Left renal cortex interstitium (tissue), 4 donors: ENCODE measurements at places on chromosomes 5 and 9.

DNA sequence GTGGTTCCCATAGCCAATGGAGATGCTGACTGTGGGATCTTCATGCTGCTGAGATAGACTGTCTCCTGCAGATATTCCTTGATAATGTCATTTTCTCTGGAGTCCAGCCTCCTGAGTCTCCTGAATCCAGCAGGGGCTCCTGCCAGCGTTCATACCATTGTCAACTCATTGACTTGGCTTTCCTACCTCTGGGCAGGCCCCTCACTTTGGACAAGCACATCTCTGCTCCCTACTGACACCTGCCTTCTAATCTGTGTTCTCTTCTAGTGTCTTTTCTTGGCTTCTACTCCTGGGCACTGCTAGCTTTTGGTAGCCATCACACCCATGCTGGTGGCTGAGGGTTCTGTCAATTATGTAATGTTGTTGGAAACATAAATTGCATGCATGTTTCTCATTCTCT is 138.0 kb downstream of the ADCY2 start:
- no peak for DNase-seq

DNA sequence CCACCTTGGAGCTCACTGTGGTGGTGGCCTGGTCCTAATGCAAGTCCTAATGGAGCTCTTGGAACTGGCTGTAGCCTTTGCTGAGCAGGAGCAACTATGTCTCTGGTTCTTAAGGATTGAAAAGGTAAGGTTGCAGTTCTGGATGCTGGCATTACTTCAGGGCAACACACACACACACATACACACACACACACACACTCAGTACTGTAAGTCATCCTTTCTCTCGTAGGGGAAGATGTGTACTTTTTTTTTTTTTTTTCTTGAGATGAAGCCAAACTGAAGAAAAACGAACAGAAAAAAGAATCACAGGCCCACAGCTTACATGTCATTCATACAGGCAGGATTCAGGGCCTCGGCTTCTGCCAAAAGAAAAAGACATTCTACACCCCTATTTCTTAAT is 81.1 kb upstream of the RPS23 start:
- DNase-seq, result no peak

GRCh38 chr9:4022435-4023067 is 277.3 kb downstream of the GLIS3 start:
- DNase-seq, result no peak

GRCh38 chr9:72575666-72576065 is 54.3 kb downstream of the TMC1 start:
- DNase-seq, result no peak
